GM12891 (cell line): ENCODE measurements at places on chromosomes 1 and 21.
A peak's percentile ranks its signal among the peaks of the same experiment; 100 is the strongest.

GRCh38 chr1:4309676-4310320, 344.6 kb upstream of the AJAP1 start:
- DNase-seq, result no peak

GRCh38 chr1:5690291-5690690, 301.9 kb downstream of the NPHP4 start:
- no peak for DNase-seq

- DNase-seq, result no peak
These were observed 158.7 kb upstream of the EDN2 start for GRCh38 chr1:41642922-41643821.

DNA sequence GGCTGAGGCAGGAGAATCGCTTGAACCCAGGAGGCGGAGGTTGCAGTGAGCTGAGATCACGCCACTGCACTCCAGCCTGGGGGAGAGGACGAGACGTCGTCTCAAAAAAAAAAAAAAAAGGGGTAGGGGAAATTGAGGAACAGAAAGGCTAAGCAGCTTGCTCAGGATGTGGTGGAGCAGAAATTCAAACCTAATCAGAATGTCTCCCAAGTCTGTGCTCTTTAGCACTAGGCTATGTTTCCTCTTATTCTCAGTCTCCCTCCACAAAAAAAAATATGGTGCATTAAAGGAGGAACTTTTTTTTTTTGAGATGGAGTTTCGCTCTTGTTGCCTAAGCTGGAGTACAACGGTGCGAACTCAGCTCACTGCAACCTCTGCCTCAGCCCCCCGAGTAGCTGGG, 114.2 kb downstream of the SLC16A1 start:
- DNase-seq, result no peak

DNA sequence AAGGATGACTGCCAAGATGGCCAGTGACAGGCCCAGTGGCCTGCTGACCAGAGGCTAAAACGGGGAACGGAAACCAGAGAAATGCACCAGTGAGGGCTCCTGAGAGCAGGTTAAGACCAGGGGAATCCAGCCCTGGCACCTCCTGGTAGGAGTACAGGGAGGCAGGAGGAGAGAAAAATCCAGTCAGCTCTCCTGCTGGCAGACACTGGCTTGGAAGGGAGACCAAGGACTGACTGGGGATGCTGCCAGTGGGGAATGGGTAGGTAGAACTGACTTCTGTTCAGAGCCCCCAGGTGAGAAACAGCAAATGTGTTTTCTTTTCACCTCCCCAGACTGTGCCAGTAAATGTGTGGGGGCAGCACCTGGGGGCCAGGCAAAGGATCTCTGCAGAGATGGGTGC, 27.7 kb upstream of the CRNN start:
- no peak for DNase-seq

- no peak for DNase-seq
These were observed 209.6 kb downstream of the GPR52 start for GRCh38 chr1:174657411-174657810.

GRCh38 chr1:185238447-185238846, 78.6 kb downstream of the IVNS1ABP start:
- no peak for DNase-seq

DNA sequence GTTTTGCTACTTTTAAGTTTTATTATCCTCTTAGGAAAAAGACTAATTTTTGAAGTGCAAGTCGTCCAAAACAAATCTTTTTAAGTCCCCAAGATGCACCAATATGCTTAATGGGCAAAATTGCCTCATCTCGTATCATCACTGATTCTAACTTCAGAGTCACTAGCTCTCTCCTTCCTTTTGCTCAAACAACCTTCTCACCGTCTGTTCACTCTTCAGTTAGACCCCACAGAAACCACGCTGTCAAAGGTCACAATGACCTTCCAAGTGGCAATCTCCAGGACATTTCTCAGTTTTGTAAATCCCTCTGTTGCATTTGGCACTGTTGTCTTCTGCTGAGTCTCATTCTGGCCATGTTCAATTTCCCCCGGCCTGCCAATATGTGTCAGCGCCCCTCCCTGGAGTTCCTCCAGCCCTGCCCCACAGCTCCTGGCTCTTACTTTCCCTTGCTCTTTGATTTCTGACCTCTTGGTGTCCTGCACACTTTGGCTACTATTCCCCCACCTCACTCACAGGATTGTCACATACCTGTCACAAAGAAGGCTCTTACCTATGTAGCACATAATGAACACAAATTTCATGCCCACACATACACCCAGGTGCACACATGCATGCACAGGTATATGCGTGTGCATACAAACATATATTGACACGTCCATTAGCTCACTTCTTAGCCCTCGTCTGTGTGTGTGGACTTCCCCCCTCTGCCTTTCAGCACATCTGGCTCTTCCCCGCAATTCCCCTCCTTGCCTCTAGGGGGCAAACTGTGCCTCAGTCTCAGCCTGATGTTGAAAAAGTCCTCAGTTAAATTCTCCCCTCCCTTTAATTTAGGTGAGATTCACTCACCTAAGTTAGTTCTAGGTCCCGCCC, 354.0 kb upstream of the DUSP10 start:
- DNase-seq, result peak; percentile 31

DNA sequence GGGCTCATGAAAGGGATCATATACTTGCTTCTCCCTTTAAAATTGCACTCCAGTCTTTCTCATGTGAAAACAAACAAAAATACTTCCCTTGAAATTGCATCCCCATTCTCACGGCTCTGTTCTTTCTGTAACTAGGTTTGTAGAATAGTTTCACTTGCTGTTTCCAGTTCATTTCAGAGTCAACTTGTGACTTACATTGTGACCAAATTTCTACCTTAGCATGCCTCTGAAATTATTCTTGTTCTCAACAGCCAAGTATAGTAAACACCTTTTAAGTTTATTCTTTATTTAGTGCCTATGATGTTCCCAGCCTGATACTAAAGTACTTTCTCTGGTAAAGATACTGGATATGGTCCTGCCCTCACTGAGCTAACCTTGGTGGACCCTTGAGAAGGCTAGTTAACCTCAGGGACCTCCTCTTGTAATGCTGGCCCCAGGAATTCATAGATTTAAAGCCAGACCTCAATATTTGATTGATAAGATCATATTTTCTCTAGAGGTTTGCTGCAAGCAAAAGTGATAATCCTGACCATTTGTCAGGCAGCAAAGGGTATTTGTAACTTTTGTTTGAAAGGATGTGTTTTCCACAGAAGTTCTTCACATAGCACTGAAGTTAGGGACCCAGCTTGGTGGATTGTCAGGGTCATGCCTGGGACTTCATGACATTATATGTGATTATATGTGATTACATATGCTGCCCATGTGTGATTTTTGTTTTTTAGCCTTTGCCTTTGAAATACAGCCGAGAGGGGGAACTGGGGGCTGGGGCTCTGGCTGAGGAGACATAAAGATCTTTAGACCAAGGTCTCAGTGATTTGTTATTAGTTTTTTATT, 29.6 kb downstream of the VANGL2 start:
- no peak for DNase-seq

GRCh38 chr1:6528492-6528891, 25.8 kb downstream of the NOL9 start:
- no peak for DNase-seq

DNA sequence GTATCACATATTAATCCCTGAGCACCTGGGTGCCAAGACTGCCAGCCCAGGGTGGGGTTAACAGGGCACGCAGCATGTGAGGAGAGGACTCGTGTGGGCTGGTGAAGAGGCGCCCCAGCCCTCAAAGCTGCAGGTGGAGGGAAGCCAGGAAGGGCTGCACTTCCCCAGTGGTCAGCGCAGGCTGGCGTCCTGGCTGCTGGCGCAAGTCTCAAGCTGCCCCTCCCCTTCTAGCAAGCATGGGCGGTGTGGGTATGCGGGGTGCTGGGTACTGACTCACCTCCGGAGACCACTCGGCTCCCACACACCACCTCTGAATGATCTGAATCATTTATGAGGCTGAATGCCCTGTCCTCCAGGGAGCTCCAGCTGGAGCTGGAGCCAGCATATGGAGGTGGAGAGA, 44.0 kb downstream of the EIF2D start:
- no peak for DNase-seq

- no peak for DNase-seq
These were observed 95.4 kb downstream of the RNF220 start for GRCh38 chr1:44500181-44501046.

DNA sequence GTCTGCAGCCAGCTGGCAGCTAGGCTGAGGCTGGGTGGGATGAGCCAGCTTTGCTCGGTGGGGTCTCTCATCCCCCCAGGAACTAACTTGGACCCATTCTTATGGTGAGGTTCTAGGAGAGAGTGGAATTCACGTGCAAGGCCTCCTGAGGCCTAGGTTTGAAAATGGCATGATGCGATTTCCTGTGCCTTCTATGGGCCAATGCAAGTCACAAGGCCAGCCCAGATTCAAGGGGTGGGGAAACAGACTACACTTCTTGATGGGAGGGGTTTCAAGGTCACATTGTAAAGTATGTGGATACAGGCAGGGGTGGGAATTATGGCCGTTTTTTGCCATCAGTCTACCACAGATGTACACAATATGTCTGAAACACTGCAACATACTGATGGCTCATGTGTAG, 48.3 kb downstream of the HTR6 start:
- no peak for DNase-seq

DNA sequence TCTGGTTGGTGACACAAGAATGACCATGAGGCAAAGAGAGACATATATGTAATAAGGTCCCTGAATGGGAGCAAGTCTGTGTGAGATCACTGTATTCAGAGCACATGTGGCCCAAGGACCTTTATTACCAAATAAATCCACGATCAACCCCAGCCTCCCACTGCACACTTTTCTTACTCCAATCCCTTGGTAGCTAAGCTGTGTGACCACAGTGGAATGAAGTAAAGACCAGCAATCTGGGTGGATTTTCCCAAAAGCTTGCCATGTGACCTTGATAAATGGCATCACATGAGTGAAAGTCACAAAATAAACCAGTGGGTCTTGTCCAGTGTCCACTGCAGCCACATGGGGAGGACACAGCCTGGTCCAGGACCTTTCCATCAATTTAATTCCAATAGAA, 36.7 kb upstream of the TLR5 start:
- DNase-seq, result no peak

- DNase-seq, result no peak
These were observed 11.1 kb downstream of the DIPK1A start for GRCh38 chr1:92949937-92950817.

DNA sequence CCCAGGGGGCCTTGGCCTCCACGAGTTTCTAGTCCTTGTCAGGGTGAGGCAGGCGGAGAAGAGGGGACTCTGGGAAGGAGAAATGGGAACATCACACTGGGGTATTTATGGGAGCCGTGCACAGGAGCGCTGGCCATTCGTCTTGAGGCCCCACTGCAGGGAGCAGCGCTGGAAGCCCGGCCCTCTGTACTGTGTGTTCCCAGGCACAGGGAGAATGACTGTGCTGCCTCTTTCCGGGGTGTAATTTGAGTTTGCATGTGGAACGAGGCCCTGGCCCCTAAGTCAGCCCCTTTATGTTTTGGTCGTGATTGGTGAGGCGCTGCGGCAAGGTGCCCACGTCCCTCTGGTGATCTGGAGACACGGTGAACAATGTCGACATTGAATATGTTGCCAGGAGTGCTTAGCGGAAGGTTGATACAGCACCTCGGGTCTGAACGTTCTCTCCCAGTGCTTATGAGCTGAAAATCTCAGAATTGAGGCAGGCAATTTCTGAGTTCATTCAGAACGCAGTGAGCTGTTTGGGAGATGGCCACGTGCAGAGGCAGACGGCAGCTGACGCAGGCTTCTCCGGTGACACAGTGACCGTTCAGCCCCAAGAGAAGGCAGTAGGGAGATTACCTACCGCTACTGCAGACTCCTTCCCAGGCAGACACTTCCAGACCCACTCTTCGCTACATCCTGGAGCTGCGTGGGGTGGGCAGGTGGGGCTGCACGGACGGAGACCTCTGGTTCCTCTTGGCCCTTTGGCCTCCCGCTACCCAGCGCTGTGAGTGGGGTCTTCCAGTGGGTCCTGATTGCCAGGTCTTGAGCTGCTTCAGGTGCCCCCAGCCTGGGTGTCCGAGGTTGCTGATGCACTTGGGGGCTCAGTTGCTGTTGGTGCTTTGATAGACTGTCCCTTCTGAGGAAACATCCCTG, 265.8 kb downstream of the CAMTA1 start:
- DNase-seq, result no peak

GRCh38 chr1:223257856-223258550, 106.0 kb downstream of the SUSD4 start:
- DNase-seq, result no peak

DNA sequence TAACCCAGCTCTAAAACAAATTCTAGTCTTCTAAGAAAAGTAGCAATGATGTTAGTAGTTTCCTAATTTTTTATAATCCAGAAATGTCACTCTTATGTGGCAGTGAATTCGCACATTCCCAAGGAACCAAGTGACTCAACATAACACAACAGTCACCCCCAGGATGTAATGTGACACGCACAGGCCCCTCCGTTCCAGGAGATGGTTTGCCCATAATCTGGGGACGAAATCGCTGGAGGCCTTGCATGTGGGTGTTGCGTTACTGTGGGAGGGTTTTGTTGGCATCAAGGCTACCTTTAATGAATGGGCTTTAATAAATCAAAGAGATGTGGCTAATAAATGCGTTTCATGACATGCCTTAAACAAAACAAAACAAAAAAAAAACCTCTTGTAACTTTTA, 50.9 kb downstream of the EVA1C start:
- DNase-seq, result no peak

GRCh38 chr1:247681288-247681897, 1.9 kb upstream of the OR13G1 start:
- DNase-seq, result peak; percentile 11

GRCh38 chr1:184574588-184574987, 180.1 kb downstream of the EDEM3 start:
- DNase-seq, result no peak

DNA sequence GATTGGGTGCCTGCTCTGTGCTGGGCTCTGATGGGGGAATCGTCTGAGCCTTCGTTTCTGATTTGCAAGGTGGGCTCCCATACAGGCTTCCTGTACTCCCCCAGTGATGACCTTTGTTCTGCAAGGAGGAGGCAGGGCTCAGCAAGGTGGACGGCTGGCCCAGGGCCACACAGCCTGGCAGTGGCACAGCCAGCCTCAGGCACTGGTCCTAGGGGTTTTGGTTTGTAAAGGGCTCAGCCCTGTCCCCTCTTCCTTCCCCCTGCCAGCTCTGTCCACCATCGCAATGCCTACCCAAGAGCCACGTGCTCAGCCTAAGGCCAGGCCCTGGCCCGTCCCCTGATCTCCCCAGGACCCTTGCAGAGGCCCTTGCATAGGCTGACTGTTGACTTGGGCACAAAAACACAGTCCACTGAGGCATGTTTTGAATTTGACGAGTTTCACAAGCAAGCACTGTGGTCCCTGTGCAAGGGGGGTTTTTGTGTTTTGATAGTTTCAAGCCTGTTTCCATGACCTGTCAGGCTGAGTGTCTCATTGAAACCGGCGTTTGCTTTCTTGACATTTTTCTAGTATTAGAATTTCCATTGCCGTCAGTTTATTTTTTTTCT, 39.5 kb upstream of the TNFRSF1B start:
- DNase-seq, result no peak

- no peak for DNase-seq
These were observed 18.7 kb downstream of the MEAF6 start for GRCh38 chr1:37495875-37496274.

GRCh38 chr1:28229996-28230395, 2.8 kb downstream of the DNAJC8 start:
- DNase-seq, result no peak
